ENCODE measurements at places on chromosomes 2 and 18.

DNA sequence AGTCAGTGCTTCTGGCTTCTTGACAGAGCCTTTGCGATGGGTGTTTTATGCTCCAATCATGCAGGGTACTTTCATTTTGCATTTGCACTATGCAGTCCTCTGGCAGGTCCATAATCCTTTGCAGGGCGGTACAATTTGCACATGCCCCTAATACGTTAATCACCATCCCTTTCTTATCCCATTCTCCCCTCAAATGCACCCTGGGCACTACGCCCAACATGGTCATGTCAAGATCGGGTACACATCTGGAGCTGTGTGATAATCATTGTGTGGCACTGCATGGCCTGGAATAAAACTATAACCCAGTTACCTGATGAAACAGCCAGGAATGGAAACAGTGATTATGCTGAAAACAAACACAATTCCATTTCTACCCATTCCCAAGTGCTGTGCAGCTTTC is 27.7 kb downstream of the LOXHD1 start:
- DNase-seq: no peak

DNA sequence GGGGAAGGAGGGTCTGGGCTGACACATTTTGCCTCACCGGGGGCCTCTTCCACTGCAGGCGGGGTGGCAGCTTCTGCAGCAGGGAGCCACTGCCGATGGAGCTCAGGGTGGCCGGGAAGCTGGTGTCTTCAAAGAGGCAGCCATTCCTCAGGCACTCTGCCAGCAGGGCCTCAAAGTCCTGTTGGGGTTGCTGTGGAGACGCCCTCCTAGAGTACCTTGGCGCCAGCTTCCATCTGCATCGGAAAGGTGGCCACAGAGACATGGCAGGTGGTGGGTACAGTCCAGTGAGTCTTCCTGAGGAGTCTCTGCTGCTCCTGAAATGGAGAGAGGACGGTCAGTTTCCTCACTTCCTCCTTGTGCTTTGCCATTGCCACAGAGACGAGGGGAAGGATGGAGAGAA is 12.1 kb downstream of the CAPN14 start:
- no peak for DNase-seq

- no peak for DNase-seq
Observed at GRCh38 chr2:167475791-167476190, 587.5 kb downstream of the XIRP2 start.

GRCh38 chr18:3867864-3868311 is 417.9 kb downstream of the TGIF1 start:
- no peak for DNase-seq

DNA sequence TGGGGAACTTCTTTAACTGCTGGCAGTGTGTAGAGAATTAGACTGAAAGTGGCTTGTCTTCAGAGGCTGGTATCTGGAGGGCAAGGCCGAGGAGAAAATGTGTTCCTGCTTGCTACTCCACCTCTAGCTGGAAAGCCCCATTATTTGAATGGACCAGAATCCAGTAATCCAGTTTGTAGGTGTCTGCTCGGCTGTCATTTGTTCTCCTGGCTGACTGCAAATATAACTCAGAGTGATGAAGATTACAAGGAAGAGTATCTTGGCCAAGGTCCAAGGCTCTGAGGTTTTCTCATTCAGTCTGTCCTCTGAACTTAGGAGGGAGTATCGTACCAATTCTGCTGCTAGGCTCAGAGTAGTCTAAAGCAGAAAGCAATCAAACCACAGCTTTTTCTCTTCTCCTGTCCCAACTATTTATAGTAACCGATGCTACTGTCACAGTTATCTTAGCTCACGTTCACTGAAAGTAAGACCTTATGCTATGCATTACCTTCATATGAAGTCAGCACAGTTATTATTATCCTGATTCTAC is 228.6 kb downstream of the SETBP1 start:
- no peak for DNase-seq

DNA sequence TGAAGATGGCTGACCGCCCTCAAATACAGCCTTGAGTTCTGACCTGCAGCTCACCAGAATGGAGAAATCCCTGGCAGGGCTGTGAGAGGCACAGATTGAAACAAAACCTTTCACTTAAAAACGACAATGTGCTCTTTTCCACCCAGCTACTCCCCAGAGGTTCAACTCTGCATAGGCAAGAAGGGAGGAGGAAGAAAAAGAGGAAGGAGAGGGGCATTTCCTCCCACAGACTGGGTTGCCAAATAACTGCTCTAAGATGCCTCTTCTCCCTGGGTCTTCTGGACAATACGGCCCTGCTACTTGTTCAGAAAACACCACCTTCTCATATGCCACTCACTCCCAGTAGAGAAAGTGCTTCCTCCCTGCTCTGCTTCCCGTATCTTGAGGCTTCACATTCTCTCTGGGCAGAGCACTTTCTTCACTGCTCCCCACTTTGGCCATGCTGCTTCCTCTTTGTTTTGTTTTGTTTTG is 136.4 kb upstream of the SLC1A4 start:
- DNase-seq: no peak

DNA sequence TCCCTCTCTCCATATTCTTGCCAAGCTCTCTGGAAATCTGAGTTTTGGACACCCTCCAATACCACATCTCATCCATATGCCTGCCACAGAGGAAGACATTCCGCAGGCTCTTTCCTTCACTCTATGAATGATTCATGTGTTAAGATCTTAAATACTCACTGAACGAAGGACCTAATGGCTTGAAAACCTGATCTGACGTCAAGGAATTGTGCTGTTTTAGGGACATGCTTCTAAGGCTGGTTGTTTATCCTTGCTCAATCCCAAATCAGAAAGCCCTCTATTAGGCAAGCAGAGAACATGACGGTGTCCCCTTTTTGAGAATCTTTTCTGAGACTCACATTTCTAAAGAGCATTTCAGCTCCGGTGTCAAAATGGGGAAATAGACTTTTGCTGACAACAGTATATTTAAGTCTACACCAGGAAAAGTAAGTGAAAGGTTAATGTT is 83.7 kb upstream of the GALNT5 start:
- peak; percentile 96 for DNase-seq

- no peak for DNase-seq
Observed at GRCh38 chr2:173755798-173756197, 209.4 kb downstream of the SP3 start.

- DNase-seq: no peak
Observed at GRCh38 chr2:29267720-29268119, 152.5 kb downstream of the CLIP4 start.

- DNase-seq: no peak
Observed at GRCh38 chr2:242034996-242035814, 165.7 kb downstream of the RTP5 start.

DNA sequence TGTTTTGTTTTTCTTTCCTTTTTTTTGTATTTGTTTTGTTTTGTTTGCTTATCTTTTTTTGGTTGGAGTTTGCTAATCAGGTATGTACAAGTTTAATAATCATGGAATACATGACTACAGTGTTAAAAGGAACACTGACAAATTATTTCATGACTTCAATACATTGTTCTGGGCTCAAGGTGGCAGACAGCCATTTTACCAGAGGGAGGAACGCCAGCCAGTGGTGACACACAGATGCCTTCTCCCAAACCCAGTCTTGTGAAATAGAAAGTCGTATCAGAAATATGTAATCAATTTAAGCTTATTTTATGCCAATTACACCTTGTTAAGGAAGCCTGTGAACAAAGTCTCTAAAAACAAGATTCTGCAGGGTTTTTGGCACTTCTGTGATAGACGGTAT is 264.0 kb upstream of the EPHA4 start:
- peak; percentile 44 for DNase-seq

DNA sequence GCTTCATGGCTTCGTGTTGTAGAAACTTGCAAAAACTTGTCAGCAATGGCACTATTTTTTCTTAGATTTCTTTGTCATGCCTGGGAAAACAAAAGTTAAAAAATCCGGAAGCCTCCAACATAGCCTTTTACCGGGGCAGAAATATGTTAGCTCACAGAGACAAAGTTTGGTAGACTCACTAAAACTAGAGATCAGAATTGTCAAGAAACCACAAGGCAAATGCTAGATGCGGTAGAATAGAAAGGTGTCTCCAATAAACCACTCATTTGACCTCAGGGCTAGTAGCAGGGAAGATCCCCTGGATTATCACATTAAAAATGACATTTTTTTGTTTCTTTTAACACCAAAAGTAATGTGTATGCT is 405 bp downstream of the CASP10 start:
- DNase-seq: no peak

DNA sequence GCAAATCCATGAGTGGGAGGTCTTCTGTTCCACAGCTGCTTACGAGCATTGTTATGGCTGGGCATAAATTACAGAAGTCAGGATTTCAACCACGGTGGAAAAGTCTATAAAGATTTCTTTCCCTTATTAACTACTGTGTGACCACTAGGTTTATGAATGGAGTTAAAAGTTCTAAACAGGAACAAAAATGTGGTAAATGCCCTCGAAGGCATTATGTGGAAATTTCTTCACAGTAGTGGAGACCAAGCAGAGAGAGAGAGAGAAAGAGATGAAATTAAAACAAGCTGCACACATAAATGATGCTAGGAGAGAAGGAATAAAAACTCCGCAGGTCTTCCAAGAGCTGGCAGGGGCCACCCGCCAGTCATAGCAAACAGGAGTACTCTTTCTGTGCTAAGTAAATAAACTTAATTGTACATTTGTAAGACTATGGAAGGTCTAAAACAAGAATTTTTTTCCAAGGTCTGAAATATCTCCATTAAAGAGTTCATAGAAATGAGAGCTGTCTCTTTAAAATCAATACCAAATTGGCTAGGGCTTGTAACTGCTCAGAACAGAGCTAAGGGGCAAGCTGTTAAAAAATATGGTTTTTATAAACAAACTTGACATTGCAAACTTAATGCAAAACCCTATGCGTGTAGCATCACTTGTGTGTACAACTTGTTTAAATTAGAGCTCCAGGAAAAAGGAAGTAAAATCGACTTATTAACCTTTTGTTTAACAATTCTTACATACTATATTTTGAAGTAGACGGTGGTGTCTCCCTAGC is 438.2 kb downstream of the MEIS1 start:
- no peak for DNase-seq

DNA sequence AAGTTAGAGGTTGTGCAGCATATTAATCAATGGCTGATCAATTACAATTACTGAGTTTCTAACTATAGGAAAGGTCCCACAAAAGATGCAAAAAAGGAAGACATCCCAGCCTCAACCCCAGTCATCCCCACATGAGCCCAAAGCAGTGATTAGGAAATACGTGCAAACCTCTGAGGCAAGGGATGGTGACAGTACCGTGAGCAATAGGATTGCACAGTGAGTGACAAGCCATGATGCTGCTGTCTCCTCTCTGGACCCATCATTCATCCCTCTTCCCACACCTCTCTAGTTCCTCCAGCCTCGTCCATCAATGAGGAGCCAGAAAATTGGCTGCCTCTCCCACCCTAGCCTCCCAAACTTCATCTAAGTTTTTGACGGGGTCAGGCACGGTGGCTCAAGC is 4.0 kb upstream of the SLC11A1 start:
- no peak for DNase-seq

DNA sequence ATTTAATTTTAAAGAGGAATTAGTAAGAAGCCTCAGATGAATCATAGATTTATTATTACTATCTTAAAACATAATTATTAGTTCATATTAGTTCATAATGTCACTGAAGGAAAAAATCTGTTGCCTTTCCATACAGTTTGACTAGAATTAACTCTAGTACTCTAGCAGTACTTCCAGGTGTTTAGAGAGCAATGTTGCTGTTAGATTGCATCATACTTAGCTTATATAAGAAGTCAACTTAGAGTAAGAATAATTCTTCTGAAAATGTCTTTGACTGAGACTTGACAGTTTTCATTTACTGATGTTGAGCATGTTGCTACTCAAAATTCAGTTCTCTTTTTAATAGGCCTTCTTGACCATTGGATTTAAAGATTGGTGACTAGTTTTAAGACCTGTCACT is 4.7 kb downstream of the RAB3GAP1 start:
- peak; percentile 24 for DNase-seq

DNA sequence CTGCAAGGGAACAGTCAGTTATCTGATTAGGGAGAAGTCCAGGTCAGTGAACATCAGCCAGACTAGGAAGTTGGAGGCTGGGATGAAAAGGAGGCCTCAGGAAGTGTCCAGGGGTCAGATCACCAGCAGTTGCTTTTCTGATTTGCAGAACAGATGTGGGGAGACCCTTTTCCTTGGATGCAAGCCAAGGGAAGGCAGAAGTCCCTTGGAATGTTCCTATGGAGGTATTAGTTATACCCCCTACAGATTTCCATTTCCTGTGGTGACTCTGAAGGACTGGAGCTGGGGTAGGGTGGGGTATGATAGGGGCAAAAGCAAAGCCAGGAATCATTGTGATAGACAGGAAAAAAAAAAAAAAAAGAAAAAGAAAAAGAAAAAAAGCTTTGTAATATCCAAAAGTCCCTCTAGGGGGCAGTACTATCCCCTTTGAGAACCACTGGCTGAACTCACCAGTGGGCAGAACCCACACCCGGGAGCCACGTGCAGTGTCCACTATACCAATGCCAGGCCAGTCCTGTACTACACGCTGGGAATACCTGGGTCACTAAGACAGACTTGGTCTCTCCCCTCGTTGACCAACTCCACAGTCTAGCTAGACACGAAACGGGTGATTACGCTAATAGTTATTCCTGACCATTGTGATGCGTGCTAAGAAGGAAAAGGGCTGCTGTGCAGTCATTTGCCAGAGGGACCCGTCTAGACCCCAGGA is 7.4 kb downstream of the DYSF start:
- DNase-seq: peak; percentile 59

DNA sequence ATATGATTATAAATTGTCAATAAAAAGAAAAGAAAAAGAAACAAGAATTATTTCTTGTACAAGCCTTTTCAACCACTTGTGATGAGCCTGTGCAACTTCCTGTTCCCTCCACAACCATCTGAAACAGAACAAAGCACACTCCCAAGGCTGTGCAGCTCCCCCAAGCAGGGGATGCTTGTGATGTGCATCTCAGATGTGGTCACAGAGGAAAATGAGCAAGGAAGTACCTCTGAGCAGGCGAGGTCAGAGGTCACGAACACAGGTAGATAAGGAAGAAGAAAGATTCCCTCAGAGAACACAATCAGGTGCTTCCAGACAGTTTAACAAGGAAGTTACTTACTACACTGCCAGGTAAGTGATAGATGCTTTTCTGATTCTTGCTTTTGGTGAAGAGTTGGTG is 274.8 kb upstream of the SLC39A10 start:
- no peak for DNase-seq

GRCh38 chr2:196244516-196244915 is 73.1 kb upstream of the STK17B start:
- DNase-seq: no peak

GRCh38 chr2:165453561-165454094 is 15.9 kb upstream of the CSRNP3 start:
- DNase-seq: no peak

DNA sequence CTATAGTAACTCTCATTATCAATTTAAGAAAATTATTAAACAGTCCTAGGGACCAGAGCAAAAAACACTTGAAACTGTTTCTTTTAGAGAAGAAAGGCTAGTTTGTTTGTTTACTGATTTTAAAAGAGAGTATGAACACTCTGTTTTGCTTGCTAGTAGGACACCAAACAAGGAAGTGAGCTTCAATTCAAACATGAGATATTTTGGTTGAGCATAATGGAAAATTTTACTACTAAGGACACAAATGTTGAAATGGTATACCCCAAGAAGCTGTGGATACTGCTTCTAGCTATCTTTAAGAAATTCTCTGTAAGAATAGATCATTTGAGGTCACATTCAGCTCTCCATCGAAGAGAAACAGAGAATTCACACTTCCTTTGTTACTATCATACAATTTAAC is 216.3 kb upstream of the SMAD7 start:
- no peak for DNase-seq

Measured in GM23248 (cell line).